A172 (cell line): ENCODE measurements at places on chromosomes 2 and 18.

DNA sequence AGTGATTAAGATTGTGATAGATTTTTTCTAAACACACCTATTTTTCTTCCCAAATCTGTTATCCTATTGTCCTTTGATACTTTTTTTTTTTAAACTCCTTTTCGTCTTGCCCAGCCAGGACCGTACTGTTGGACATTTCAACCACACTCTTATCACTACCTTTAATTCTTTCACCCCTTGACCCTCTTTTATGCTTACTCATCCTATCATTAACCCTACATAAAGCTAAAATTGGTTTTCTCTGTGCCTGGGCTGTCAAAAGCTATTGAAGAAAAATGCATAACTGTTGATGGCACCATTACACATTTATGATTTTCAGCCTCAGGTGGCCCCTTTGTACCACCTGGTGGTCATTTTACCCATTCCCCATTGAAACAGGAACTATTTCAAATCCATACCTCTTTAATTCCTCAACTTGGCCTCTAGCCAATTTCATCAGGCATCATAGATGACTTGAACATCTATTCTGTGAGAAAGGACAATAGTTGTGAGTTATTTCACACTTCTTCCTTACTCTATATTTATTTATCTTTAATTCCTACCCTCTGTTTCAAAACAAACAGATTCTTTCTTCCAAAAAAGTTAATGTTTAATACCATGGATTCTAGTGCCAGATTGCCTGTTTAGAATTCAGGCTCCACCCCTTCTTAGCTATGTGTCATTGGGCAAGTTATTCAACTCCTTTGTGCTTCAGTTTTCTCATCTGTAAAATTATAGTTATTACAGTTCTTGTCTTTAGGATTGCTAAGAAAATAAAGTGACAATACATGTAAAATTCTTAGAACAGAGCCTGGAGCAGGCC, 258.6 kb downstream of the CAMKMT start:
- DNase-seq = no peak

DNA sequence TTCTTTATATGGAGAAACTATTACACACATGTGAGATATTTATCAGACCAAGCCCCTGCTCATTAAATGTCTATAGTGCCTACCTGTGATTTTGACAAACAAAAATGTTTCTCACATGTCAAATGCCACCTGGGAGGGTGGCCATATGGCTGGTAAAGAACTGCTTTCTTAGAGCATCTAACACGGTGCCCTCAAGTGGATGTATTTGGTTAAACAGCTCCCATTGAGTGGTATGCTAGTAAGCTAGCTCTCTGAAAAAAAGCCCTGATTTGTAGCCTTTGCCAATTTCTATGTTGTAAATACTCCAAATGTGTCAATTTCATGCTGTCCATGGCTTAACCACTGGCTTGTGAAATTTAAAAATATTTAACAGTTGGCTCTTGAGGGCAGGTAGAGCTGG, 94.6 kb downstream of the PMAIP1 start:
- peak; percentile 14 for DNase-seq

DNA sequence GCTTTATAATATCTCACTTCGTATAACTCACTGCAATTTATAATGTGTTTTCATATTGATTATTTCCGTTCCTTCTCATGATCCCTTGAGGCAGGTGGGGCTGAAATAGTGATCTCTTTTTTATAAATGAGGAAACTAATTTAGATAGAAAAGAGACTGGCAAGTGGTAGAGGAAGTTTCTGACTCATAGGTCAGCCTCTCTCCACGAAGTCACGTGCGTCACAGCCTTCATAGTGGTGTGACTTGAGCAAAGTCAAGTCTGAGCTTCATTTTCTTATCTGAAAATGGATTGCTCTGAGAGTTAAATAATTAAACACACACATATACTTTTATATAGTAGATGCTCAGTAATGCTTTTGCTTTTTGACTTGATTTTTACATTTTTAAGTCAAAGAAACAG, 19.9 kb downstream of the ABCG5 start:
- DNase-seq = peak; percentile 63

- DNase-seq = no peak
Observed at GRCh38 chr18:68564961-68565360, 149.9 kb downstream of the TMX3 start.

GRCh38 chr2:218607436-218608115, at the start of gene PLCD4:
PLCD4 (plus strand) TSS chr2:218607899; CDS start chr2:218615740, 7,841 bp downstream.
- DNase-seq = peak; percentile 62

DNA sequence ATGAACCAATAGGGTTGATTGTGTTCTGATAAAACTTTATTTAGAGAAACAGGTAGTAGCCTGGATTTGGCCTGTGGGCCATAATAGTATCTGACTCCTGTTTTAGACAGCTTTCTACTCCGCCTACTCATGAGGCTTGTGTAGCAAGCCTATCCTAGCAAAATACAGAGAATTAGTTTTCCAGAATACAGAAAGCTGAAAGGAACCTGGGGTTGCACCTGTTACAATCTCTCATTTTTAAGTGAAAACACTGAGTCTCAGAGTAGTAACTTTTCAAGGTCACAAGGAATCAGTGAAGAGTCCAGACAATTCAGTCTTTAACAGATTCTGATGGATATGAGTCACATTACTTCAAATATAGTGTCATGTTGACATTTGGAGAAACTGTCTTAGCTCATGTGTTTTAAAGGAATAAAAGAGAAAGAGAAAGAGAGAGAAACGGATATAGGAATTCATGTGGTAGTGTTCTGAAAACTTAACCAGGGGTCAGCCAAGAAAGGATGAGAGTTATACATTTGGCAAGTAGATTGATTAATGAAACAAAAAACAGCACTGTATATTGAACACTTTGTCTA, 17.0 kb downstream of the ARHGAP28 start:
- DNase-seq = no peak
